ENCODE measurements at places on chromosomes 4 and X. TPM values are rescaled to one million over a fixed set of nuclear protein-coding genes. Genes with fewer than 3 reads are reported as not detected.
A peak's percentile ranks its signal among the peaks of the same experiment; 100 is the strongest.

The ASB12 gene
- 23.8 TPM for total RNA-seq

The SLC49A3 gene
- total RNA-seq: 1.6 TPM

The SPIN2B gene
- 7.4 TPM for total RNA-seq

The DGAT2L6 gene
- not detected for total RNA-seq

The TRAM1L1 gene
- total RNA-seq: 0.18 TPM

The S100P gene
- 1.2 TPM for total RNA-seq

The ADH6 gene
- 0.16 TPM for total RNA-seq

The CXCL3 gene
- total RNA-seq: 0.84 TPM

The HPSE gene
- total RNA-seq: 0.05 TPM

The CCKAR gene
- total RNA-seq: not detected

The C4orf50 gene
- not detected for total RNA-seq

The KLF8 gene
- total RNA-seq: 4.1 TPM

The TCEAL2 gene
- not detected for total RNA-seq

GRCh38 chr4:7807351-7807921 is 132.2 kb downstream of the AFAP1 start:
- DNase-seq: no peak

GRCh38 chrX:120486786-120487185 is 17.7 kb upstream of the LAMP2 start:
- no peak for DNase-seq

DNA sequence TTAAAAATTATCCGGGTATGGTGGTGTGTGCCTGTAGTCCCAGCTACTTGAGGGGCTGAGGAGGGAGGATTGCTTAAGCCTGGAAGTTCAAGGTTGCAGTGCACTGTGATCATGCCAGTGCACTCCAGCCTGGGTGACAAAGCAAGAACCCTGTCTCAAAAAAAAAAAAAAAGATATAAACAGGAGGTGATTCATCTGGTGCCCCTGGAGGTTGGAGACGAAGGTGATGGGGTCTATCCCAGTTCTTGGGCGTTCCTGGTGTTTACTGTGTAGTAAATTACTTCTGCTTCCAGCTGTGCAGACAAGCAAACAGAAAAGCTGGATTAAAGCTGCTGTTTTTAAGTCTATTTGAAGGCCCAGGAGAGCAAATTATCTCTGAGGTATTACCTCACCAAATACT is 19.9 kb downstream of the GPKOW start:
- DNase-seq: no peak

DNA sequence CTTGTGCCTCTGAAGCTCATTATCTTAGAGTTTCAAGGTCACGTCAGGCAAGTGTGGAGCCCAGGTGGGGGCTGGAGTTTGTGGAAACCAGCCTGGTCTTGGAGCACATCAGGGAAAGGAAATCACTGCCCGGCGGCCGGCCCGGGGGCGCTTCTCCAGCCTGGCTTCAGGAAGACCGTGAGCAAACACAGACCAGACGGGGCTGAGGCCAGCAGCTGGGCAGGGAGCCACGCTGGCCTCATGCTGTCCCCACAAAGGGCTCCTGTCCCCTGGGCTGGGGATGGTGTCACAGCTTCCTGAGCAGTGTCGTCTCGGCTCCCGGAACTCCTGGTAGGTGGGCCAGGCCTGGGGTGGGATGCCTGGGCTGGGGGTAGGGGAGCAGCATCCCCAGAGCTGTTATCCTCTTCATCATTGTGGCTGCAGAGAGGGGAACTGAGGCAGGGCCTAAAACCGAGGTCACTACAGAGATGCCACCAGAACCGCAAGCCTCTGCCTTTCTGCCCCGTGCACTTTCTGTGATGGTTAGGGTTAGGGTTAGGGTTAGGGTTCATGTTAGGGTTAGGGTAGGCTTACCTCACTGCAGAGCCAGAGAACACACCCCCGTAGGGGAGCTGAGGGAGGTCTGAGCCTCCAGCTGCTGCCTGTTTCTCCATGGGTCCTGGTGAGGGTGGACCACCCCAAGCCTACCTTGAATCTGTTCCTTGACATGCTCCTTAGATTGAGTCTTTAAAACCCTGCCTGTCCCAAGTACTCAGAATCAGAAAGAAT is 77.5 kb downstream of the HTRA3 start:
- no peak for DNase-seq

GRCh38 chr4:61723492-61723891 is 523.4 kb downstream of the ADGRL3 start:
- no peak for DNase-seq

GRCh38 chrX:110310896-110311295 is 7.0 kb downstream of the AMMECR1 start:
- no peak for DNase-seq

DNA sequence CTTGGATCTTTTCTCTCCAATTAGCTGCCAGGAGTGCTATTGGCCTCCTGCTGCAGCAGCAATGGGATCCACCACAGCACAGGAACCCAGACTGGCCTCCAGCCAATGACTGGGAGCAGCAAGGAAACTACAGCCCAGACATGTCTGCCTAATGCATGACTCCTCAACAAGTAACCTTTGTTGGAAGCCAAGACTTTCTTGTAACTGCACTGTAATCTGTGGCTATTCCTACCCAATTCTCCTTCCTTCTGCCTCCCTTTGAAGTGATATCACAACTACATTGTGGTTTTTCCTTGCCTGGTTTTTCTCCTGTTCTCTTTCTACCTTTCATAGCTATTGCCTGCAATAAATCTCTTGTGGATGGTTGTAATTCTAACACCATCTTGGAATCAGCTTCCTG is 39.8 kb downstream of the SNCA start:
- DNase-seq: no peak

DNA sequence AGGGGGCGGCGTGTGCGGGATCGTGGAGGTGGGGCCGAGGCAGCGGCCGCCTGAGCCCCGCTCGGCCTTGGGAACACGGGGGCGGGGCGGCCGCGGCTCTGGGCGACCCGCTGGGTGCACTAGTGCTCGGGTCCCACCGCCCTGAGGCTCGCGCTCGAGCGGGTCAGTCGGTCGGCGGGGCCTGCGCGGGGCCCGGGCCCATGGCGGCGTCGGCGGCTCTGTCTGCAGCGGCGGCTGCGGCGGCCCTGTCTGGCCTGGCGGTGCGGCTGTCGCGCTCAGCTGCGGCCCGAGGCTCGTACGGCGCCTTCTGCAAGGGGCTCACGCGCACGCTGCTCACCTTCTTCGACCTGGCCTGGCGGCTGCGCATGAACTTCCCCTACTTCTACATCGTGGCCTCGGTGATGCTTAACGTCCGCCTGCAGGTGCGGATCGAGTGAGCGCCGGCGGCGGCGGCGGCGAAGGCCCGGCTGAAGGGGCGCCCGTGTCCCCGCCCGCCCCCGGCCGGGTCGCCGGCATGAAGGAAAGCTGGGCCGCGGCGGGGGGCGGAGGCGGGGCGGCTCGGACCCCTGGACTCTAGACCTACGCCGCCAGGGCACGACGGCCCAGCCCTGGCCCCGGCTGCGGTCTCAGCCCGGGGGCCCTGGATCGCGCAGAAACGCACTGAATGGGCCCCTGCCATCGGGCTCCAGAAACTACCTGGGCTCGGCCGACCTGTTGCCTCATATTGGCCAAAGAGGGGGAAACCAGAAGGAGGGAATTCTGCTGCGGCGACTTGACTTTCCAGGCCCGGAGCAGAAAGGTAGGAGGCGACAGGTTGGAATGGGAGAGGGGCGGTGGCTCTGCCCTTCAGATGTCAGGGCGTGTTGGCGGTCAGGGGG is at the start of gene SMIM10L2A:
Gene SMIM10L2A, plus strand, starts transcription at position 13 of the 878 bp plus-strand sequence. Its CDS starts 188 bp downstream, at position 201.
- DNase-seq: no peak

GRCh38 chrX:150573702-150574101 is 5.3 kb downstream of the MTM1 start:
- no peak for DNase-seq

DNA sequence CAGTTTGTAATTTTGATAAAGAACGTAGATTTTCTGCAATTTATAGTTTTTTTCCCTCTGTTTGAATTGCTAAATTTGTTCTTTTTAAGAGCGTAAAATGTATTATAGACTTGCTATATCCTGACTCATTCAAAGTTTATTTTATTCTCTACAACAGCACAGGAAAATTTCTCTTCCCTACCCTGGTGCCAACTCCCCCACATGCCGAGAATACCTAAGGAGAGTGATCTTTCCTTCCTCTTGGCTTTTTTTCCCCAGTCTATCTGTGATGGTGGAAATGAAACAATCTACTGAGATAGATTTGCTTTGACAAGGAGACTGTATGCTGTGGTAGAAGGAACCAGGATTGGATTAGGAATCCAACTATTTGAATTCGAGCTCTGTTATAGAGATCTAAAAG is 271.6 kb downstream of the TLL1 start:
- DNase-seq: no peak

- peak; percentile 1 for DNase-seq
These were observed 18.0 kb downstream of the ETDC start for GRCh38 chrX:135327299-135327698.

GRCh38 chr4:1177274-1178141 is 5.1 kb upstream of the SPON2 start:
- DNase-seq: peak; percentile 79

DNA sequence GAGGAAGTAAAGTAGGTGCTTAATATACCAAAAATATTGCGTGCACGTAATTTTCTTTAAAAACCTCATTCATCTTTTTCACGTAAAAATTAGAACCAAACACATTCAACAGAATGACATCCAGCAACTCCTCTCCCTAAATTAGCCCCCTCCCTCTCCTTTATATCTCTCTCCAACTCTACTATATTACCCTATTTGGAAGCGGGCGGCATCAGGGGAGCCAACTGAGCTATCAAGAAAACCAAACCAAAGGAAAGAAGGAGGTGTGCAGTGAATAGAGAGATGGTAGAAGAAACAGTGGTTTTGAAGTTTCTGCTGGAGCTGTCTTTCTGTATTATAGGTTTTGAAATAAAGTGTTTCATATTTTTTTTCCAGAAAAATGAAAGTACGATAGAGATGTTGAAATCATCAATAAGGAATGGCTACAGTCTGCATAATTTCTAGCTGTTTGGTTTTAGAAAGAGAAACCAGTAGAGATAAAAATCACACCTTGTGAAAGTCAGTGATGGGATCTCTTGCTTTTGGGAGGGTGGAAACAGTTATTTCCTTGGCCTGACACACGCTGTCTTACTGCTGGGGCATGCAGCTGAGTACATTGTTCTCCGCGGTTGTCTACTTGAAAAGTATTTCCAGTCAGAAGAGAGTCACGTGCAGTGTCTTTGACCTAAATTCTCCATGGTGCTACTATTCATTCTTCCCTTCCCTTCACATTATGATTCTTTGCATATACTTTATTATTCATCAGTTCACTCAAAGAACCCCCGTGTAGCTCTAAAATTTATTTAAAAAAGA is 94.1 kb upstream of the WDR17 start:
- DNase-seq: no peak

GRCh38 chr4:99028187-99028586 is 32.7 kb downstream of the METAP1 start:
- no peak for DNase-seq

GRCh38 chr4:26484032-26484515 is 6.2 kb downstream of the CCKAR start:
- DNase-seq: no peak

GRCh38 chr4:177012918-177013545 is 220.3 kb upstream of the VEGFC start:
- no peak for DNase-seq

- DNase-seq: no peak
These were observed 177.1 kb upstream of the CENPE start for GRCh38 chr4:103375278-103375677.

GRCh38 chrX:28609917-28610613 is 22.8 kb downstream of the IL1RAPL1 start:
- DNase-seq: no peak

GRCh38 chr4:26418850-26419249 is 71.4 kb downstream of the CCKAR start:
- no peak for DNase-seq

DNA sequence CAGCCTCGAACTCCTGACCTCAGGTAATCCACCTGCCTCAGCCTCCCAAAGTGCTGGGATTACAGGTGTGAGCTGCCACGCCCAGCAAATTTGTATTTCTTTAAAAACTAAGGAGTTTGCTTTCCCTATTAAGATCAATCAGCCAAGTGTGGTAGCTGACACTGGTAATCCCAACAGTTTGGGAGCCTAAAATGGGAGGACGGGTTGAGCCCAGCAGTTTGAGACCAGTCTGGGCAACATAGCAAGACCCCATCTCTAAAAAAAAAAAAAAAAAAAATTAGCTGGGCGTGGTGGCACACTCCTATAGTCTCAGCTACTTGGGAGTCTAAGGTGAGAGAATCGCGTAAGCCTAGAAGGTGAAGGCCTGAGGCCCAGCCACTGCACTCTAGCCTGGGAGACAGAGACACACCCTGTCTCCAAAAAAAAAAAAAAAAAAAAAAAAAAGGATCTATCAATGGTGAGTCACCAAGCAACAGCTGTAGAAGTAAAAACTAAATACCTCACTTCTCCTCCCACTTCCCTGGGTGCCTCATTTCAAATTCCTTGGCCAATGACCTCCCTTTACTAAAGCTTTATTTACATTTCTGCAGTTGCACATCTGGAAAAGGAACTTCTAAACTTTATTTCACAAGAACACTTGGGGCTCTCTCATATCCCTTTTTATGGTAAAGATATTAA is 54.5 kb downstream of the LDB2 start:
- DNase-seq: no peak

- DNase-seq: no peak
These were observed 119.6 kb downstream of the PAPSS1 start for GRCh38 chr4:107600436-107600835.

- no peak for DNase-seq
These were observed 24.7 kb upstream of the CXCL8 start for GRCh38 chr4:73715659-73716058.

Data from gastrocnemius medialis (tissue), 4 donors.